ENCODE measurements at places on chromosomes 13 and 19. TPM values are rescaled to one million over a fixed set of nuclear protein-coding genes. Genes with fewer than 3 reads are reported as not detected.

DNA sequence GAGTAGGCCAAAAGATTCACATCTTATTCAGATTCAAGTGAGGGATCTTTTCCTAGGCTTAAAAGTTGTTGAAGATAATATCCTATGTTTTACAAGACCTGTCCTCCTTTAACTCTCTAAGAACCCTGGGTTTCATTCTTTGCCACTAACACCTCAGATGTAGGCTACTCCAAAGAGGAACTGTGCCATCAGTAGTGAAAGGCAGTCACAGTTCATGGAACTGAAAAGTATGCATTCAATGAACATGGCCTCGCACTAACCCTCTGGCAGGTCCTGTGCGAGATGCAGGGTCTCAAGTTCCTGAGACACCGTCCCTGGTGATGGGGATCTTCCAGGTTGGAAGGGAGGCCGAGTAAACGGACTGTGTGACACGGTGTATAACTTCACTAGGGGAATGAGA lies 4.3 kb downstream of the LGALS14 start:
- no peak for DNase-seq

- no peak for DNase-seq
These were observed 41.2 kb upstream of the ARGLU1 start for GRCh38 chr13:106609116-106609515.

DNA sequence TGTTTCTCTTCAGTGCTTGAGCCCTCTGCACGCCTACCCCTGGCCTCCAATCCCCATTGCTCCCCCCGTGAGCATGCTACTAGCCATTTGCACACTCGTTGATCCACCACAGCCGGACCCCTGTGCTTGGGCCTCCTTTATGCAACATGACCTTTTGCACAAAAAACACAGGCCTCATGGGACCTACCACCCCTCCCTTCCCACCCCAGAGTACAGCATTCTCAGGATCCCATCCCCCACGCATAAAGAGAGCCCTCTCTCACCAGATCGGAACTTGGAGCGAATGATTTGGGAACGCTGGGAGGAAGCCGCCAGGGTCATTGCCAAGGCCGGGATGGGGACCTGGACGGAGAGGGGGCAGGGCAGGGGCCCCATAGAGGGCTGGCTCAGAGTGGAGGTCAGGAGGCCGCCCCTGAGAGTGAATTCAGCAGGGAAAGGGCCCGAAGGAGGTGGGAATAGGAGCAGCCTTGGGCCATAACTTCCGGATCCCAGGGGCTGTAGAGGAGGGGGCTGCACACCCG lies 754 bp downstream of the MAMSTR start:
- no peak for DNase-seq

The LRRC4B gene
- total RNA-seq = 1.2 TPM

The SULT2B1 gene
- total RNA-seq = 0.61 TPM

DNA sequence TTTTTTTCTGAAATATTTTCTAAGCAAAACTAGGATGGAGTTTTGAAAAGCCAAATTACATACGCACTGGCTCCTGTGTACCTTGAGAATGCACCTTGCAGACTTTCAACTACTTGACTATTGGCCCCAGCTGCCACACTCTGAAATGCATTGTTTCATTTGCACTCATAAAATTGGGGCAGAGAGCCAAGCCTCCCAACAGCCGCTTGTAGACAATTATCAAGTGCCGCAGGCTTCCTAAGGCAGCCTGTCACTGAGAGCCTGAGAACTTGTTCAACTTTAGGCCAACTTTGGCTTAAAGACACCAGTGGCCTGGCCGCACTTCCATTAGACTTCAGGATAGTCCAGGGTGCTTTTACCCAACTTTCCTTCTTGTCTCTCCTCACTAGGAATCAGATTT lies 115.7 kb upstream of the STARD13 start:
- no peak for DNase-seq

GRCh38 chr19:30552593-30552992 lies 180.4 kb downstream of the ZNF536 start:
- DNase-seq = no peak

DNA sequence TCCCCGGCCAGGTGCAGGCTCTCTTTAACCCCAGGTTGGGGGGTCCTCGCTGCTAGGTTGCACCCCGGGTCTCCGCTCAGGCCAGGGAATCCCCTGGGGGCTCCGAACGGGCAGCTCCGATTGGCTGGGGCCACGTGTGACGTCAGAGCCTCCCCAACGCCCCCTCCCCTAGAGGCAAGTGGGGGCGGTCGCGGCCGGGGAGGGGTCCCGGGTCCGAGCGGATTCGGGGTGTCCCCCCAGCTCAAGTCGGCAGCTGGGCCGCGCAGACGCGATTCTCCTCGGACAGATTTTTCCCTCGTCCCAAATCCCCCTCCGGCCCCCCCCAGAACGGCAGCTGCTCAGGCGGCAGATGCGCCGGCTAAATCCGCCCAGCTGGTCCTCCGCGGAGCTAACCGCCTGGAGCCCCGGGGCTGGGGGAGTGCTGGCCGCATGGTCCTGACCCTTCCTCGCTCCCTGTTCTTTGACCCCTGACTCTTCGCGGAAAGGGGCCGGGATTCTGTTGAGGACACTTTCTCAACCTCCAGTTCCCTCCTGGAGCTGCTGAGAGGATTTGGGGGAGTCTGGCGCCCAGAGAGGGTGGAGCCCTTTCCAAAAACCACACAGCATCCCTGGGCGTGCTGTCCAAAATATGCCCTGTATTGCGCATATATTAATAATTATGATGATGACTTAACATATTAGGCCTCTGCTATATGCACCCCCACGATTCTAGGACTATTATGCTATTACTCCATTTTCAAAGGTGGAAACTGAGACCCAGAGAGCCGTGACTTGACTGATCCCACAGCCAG lies 25.4 kb upstream of the SEMA6B start:
- DNase-seq = no peak

The HSD17B14 gene
- 12.5 TPM for total RNA-seq

DNA sequence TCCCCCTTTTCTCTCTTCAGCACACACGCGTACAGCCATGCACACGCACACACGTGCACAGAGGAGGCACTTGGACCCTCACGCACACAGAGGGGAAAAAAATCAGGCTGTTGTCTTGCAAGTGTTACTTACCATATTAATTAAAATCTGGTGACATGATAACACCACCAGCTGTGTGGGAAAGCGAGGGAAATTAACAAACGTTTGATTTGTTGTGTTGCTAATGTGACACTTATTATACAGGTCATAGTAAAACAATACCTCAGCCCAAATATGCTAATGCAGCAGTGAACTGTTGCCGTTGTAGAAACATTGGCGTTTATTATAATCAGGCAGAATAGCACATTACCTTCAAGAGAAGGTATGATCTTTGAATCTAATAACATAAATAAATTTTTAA lies 211.7 kb downstream of the TEX29 start:
- no peak for DNase-seq

- no peak for DNase-seq
These were observed 257.6 kb downstream of the DLEU7 start for GRCh38 chr13:50585674-50586413.

- DNase-seq = no peak
These were observed 189.1 kb upstream of the UBL3 start for GRCh38 chr13:30039511-30039911.

DNA sequence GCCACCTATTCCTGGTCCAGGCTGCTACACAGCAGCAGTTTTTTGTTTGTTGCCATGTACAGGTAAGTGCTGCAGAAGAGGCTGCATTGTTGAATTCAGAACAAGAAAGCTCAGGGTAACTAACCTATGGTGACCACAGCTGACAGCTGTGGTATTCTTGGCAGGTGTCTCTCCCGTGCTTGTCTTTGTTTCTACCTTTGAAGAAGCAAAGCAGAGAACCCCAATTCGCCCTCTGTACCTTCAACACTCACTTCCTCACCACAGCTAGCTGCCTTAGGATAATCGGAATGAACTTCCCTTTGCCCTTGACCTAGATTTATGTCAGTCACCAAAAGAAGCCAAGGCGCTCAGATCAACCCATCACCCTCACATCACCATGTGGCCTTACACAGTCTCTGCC lies 1703.3 kb upstream of the SLC10A2 start:
- DNase-seq = no peak

DNA sequence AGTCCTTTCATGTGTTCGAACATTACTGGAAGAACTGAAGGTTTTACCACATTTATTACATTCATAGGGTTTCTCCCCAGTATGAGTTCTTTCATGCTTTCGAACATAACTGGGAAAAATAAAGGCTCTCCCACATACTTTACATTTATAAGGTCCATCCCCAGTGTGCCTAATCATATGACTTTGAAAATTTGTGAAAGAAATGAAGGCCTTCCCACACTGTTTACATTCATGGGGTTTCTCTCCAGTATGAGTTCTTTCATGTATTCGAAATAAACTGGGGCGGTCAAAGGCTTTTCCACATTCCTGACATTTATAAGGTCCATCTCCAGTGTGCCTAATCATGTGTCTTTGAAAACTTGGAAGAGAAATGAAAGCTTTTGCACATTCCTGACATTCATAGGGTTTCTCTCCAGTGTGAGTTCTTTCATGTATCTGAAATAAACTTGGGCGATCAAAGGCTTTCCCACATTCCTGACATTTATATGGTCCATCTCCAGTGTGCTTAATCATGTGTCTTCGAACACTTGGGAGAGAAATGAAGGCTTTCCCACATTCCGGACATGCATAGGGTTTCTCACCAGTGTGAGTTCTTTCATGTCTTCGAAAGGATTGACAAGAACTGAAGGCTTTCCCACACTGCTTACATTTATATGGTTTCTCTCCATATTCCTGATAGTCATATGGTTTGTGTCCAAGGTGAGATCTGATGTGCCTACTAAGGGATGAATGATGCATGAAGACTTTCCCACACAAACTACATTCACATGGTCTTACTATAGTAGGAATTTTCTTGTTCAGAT lies 24.0 kb downstream of the ZNF564 start:
- no peak for DNase-seq

GRCh38 chr13:39302820-39303219 lies 264.6 kb downstream of the NHLRC3 start:
- no peak for DNase-seq

The ADPRHL1 gene
- 1.0 TPM for total RNA-seq

GRCh38 chr13:43388282-43389034 lies 365.1 kb downstream of the DNAJC15 start:
- no peak for DNase-seq

GRCh38 chr13:57897225-57897624 lies 265.7 kb downstream of the PCDH17 start:
- no peak for DNase-seq

The CA11 gene
- 0.71 TPM for total RNA-seq

- no peak for DNase-seq
These were observed 20.7 kb downstream of the ZNF575 start for GRCh38 chr19:43553656-43554055.

GRCh38 chr19:44609219-44609618 lies 4.1 kb upstream of the IGSF23 start:
- no peak for DNase-seq

The ZNF567 gene
- 1.1 TPM for total RNA-seq

GRCh38 chr13:80386002-80386401 lies 45.1 kb upstream of the SPRY2 start:
- no peak for DNase-seq

GRCh38 chr13:49454388-49455006 lies 10.4 kb downstream of the SETDB2 start:
- DNase-seq = no peak

- DNase-seq = peak; percentile 100
These were observed at the start of gene DMWD for GRCh38 chr19:45792470-45793177. TSS of gene DMWD (minus strand) at chr19:45792845. CDS start at chr19:45792756, 89 bp downstream.

GRCh38 chr13:86445672-86446071 lies 646.5 kb upstream of the SLITRK6 start:
- DNase-seq = no peak

DNA sequence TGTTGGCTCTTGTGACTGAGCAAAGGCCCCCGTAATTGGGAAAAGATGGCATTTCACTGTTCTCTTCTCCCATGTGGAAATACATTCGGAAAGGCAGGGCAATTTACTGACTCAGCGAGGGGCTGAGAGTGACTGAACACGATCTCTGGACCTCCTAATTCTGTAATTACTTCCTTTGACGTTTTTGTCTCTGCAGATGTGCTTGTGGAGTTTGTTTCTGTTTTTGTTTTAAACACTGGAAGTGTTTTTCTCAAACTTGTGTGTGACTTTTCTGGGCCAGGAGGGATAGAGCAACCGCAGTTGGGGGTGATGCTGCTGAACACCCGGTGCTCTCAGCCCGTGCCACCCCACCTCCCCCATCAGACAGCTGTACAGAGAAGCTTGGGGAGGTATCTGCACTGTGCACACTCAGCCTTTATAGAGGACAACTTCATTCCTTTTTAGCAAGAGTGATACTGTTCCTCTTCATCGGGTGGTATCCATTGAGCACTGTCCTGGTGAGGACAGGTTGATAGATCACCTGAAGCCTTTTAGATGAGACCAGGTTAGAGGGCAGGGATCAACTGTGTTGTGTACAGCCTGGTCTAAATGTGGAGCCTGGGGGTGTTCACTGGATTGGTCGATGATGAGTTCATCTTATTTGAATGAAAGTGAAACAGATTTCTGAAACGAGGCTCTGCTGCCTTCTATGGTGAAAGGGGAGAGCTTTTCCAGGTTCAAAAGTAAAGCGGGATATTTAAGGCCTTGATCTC lies 117.4 kb downstream of the ESD start:
- DNase-seq = no peak

The LTBP4 gene
- total RNA-seq = 39.4 TPM

The MEF2B gene
- total RNA-seq = not detected

The APOC4 gene
- 55.6 TPM for total RNA-seq

DNA sequence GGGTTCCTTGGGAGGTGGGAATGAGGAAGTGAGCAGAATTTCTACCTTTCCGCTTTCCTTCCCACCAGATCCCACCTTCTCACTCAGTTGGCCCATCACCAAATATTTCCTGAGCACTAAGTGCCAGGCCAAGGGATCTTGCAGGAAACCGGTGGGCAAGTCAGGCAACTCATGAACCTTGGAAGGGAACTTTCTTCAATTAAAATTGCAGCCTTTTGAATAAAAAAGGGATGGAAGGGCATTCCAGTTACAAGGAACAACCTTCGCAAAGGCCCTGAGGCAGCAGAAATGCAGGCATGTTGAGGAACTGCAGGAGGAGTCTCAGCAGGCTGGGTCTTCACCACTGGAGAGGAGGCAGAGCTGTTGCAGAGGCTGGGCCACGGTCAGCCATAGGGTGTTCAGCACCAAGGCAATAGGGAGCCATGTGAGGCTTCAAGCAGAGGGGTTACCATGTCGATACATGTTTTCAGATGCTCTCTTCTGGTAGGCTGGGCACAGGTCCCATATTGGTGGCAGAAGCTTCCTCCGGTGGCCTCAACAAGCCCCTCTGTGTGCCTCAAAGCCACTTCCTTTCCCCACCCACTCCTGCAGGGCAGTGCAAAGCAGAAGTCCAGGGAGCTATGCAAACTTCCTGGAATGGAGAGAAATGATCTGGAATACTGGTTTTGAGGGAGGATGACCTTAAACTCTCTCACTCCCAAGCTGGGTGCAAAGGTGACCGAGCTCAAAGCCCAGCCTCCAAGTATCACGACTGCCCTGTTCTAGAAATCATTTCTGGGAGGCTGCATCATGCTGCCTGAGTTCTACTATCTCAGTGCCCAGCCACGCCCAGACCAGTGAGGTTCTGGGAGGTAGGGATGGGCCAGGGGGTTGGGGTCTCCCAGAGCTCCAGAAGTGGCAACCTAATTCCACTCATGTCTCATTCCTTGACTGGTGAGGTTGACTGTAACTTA lies at the start of gene FUT6:
Gene FUT6, minus strand, starts transcription at position 638 of the 953 bp plus-strand sequence. CDS start 7,135 bp downstream, outside the sequence.
- DNase-seq = no peak
